Fibroblast of upper back skin (primary cell): ENCODE measurements at places on chromosomes 4 and X.

GRCh38 chr4:121863799-121864198 is 6.5 kb downstream of the BBS7 start:
- no peak for DNase-seq

DNA sequence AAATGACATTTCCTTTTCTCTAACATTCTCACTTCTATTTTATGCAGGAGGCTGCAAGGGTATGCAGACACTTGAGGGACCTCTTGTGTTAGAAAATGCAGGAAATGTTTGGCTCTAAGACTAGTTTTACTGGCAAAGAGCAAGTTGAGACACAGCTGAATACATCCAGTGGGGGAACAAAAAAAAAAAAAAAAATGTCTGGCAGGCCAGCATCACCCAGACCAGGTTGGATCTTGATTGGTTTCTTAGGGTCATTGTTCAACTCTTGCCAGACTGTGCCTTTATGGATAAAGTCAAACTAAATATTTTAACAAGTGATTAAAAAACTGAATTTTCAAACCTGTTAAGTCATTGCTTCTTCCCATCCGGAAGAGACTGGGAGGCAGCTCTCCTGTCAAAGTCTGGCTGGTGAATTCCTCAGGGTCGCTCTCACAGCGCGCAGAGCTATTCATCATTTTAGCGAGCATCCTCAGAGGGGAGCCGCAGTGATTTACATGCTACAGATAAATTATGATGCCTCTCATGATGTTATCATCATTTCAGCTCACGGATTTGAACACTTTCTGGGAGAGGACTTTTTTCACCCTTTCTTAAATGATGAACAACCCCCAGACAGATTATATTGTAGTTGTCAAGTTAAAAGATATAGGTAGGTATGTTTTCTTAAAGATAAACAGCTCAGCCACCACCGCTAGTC is 23.6 kb upstream of the PACRGL start:
- peak; percentile 47 for DNase-seq

DNA sequence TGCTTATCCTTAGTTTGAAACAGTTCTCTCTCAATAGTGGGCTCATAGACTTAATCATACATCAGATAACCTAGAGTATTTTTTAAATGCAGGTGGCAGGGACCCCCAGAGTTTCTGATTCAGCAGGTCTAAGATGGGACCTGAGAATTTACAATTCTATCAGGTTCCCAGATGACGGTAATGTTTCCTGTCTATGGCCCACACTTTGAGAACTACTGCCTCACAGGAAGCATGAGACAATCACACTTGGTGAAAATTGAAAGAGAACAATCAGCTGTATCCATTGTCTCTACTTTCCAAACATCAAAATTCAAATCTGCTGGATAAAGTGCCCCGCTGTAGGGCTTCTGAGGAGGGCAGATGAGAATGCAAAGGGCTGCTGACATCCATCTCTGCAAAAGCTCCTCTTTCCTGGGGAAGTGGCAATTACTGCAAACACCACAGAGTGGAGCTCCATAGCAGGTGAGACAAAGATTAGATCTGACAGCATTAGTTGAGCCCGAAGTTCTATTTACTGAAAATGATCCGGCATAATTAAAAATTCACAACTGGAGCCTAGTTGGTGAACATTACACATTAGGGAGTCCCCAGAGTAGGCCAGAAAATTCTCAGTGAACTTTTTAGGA is 187.8 kb upstream of the MBNL3 start:
- no peak for DNase-seq

DNA sequence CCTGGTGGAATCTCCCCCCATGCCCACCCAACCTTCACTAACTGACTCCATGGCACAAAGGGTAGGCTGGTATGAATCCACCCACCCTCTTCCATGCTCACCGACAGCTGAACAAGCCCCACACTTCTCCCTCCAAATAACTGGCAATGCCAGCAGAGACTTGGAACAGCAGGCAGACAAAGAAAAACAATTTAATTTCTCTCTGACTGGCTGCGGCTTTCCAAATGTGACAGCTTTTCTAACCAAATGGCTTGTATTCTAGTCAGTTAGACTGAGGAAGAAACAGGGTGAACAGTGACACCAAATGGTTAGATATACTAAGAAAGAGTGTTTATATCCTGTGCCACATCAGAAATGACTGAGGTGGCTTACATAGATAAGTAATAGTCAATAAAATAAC is 199.3 kb upstream of the ADAMTS3 start:
- DNase-seq: no peak
